ELR (cell line): ENCODE measurements at places on chromosomes 7 and 10.

DNA sequence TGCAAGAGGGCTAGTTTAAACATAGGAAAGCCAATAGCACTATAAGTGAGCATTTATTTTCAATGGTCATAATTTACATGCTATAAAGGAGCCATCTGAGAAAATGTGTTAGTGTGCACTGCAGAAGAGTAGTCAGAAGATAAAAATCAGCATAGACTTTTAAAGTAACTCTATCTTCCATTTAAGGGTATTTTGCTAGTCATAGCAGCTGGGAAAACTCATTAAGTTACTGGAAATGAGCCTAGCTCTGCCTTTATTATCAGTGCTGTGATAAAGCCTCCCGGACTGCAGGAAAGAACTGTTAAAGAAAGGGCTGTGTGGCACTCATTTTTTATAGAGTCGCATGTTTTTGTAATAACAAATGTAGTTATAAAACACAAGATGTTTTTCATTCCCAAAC, 825.8 kb upstream of the POM121L12 start:
- DNase-seq: no peak

- DNase-seq: no peak
These were observed 538.7 kb downstream of the TFEC start for GRCh38 chr7:115491744-115492380.

GRCh38 chr10:43195557-43195956, 57.3 kb downstream of the CSGALNACT2 start:
- no peak for DNase-seq

- DNase-seq: no peak
These were observed 8.3 kb upstream of the DENND10 start for GRCh38 chr10:119095640-119096039.

GRCh38 chr7:156223935-156224832, 411.9 kb upstream of the SHH start:
- DNase-seq: no peak

DNA sequence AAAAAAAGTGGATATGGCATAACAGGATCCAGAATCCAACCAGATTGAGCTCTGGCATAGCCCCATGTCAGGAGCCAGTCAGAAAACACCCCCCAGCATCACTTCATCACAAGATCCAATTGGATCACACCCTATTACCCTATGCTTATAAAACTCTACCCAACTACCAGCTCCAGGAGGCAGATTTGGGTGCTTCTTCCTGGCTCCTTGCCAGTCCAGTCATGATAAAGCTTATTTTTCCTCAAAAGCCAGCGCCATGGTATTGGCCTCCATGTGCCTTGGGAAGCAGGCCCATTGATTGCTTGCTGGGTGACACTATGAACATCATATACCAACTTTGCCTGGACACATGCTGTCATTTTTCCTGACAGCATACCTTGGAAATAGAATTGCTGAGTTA, 281.4 kb upstream of the MKLN1 start:
- DNase-seq: no peak

GRCh38 chr10:75400771-75401568, 594 bp downstream of the ZNF503 start:
- DNase-seq: peak; percentile 66

GRCh38 chr7:98982686-98983085, 104.4 kb downstream of the TRRAP start:
- DNase-seq: no peak

DNA sequence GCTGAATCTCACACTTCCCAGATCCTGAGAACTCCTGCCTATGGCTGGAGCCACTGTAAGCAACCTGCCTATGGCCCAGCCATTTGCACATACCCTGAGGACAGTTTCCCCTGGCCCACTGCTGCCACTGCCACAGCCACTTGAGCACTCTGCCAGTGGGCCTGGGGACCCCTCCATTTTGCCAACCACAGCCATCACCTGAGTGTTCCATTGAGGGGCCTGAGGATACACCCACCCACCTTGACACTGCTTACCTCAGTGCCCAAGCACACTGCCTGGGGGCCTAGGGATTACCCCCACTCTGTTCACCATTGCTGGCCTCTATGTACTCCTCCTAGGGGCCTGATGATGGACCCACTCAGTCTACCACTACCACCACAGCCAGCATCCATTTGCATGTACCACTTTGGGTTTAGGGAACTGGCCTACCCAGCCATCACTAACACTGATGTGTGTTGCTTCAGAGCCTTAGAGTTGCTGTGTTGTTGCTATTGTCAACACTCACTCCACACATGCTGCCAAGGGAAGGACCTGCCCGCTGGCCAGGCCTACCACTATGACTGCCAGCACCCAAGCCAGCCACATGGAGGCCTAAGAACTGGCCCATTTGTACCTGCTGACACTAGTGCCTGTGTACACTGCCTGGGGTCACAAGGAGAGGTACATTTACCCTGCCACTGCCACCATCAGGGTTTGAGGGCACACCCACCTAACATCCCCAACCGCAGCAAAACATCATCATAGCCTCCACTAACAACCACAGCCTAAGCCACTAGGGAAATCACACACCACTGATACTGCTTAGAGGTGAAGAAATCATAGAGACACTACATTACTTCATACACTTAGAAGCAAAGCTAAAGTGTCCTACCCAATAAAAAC, 45.9 kb upstream of the ANTXRL start:
- DNase-seq: no peak

GRCh38 chr7:8499128-8499527, 65.7 kb downstream of the NXPH1 start:
- no peak for DNase-seq

DNA sequence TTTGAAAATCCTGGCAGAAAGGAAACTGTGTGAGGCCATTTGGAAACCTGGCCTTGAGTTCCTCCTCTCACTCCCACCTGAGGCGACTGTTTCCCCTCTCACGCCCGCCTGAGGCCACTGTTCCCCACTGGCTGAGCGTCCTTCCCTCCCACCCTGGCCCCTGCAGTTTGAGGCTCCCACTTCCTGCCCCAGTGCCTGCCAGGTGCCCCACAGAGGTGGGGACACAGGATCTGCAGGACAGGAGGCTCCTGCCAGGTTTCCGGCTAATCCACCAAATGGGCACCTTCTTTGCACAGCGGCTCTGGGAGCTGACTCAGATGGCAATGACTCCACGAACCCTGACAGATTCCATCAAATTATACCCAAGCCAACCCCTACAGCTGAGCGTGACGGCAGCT, 24.3 kb upstream of the LARP4B start:
- no peak for DNase-seq

GRCh38 chr10:4784667-4785333, 41.2 kb upstream of the AKR1E2 start:
- no peak for DNase-seq

GRCh38 chr7:18993933-18994668, 123.3 kb downstream of the TWIST1 start:
- peak; percentile 80 for DNase-seq

GRCh38 chr7:74063223-74063641, 20.4 kb upstream of the LIMK1 start:
- no peak for DNase-seq

DNA sequence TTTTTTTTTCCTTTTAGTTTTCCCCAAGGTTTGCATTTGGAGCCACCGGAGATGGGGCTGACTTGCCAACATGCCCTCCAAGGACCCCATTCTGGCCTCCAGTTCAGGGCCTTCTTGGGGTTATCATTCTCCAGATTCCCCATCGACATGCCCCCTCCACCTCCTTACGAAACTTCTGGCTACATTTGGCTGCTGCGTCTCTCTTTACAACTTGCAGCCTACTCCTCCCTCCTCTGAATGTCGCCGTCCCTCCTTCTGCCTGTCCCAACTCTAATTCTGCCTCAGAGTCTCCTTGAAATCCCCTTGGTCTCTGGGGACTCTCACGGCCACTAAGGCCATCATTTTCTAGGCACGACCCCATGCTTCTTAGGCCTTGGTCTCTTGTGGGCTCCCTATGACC, 72.2 kb upstream of the PODXL start:
- DNase-seq: no peak

GRCh38 chr10:132964231-132964630, 21.9 kb upstream of the CFAP46 start:
- no peak for DNase-seq

GRCh38 chr7:145884716-145885514, 231.7 kb upstream of the CNTNAP2 start:
- no peak for DNase-seq

- no peak for DNase-seq
These were observed 423.9 kb downstream of the GLRX3 start for GRCh38 chr10:130560116-130560515.
